Chondrocyte (in vitro differentiated cells): ENCODE measurements at places on chromosomes 4 and X. TPM values are rescaled to one million over a fixed set of nuclear protein-coding genes. Genes with fewer than 3 reads are reported as not detected.

The PORCN gene
- 10.8 to 23.1 TPM (median 12.5 TPM) in 3 replicates for total RNA-seq

The AKAP17A gene
- 33.2 to 38.0 TPM (median 34.3 TPM) in 3 replicates for total RNA-seq

- peaks cover 3% of the 10 kb centered on the region for H3K4me1 ChIP-seq
- H3K27ac ChIP-seq, result no peak overlapping the region
- no peak overlapping the region for H3K4me3 ChIP-seq
- DNase-seq, result no peak
Observed at GRCh38 chr4:40827758-40828157, 78.0 kb downstream of the NSUN7 start.

GRCh38 chrX:97539970-97540519 lies 656.3 kb downstream of the RPA4 start:
- no peaks in the 10 kb centered on the region for H3K4me1 ChIP-seq
- no peak overlapping the region for H3K27ac ChIP-seq
- no peaks in the 10 kb centered on the region for H3K36me3 ChIP-seq
- no peak overlapping the region for H3K4me3 ChIP-seq

DNA sequence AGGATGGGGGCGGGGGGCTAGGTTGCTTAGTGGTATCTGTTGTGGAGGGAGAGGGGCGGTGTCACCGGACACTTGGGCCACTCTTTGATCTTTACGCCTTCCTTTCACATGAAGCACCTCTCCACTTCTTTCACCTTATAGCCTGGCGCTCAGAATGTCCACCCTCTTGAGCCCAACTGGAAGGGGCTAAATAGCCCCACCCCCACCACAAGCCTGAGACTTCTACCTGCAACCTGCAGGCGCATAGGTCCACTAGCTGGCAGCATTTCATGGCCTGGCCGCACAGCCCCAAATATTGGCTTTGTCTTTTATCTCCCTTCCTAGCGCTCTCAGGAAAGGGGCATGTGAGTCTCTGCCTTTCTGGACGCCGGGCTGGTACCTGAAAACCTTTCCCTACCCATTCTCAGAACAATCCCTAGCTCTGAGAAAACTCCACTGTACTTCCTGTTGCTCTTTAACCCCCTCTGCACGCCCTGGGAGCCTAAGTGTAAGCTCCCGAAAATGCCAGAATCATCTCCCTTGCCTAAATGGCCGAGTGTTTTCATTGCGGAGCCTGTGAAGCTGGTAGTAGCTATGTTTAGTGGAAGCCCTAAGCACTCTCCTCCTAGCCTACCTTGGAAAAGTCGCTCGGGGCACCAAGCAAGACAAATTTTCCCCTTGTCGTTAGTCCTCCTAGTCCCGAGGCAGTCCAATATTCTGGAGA lies 1.2 kb upstream of the TRPC5 start:
- DNase-seq, result no peak
- H3K36me3 ChIP-seq, result no peaks in the 10 kb centered on the region
- H3K27ac ChIP-seq, result no peak overlapping the region
- H3K4me1 ChIP-seq, result peaks cover 3% of the 10 kb centered on the region
- peaks cover 62% of the 10 kb centered on the region for H3K27me3 ChIP-seq
- no peak overlapping the region for H3K4me3 ChIP-seq

- no peaks in the 10 kb centered on the region for H3K4me1 ChIP-seq
- no peak overlapping the region for H3K4me3 ChIP-seq
- no peak overlapping the region for H3K27ac ChIP-seq
- no peaks in the 10 kb centered on the region for H3K36me3 ChIP-seq
- no peak for DNase-seq
- peaks cover 31% of the 10 kb centered on the region for H3K27me3 ChIP-seq
Observed at GRCh38 chr4:44736900-44737299, 10.5 kb upstream of the GNPDA2 start.
